ENCODE measurements at places on chromosomes 16 and 17.

- DNase-seq: no peak
These were observed 1247.6 kb downstream of the CDH8 start for GRCh38 chr16:60788631-60789030.

DNA sequence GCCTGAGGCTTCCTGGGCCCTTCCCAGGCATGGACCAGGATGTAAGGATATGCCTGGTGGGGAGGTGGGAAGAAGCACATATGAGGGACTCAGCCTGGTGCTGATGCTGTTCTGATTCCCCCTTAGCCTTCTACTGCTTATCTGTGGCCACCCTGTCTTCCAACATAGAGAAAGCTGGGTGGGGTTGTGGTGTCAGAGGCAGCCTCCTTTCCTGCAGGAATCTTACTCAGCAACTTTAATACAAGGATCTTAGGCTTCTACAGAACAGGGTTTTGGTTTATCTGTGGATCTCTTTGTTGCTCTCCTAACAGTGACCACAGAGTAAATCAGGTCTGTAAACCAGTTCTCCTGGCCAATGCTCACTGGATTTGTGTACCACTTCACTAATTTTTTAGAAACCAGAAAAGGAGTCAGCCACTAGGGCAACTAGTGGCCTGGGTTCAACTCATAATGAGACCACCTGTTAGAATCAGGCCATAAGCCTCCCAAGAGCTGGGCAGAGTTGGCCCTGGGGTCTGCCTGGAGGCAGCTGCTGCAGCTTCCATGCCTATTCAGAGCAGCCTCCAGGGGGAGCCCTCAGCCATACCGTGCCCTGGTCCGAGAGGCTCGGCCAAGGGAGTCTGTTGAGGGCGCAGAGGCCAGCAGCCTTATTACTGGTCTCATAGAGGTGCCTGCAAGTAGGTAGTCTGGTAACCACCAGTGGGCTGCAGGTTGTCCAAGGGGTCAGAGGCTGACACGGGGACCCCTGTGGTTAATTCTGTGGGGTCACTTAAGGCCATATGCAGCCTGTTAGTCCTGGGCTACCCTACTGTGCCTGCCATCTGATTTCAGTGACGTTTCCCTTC is 7.1 kb downstream of the HAS3 start:
- DNase-seq: peak; percentile 51

DNA sequence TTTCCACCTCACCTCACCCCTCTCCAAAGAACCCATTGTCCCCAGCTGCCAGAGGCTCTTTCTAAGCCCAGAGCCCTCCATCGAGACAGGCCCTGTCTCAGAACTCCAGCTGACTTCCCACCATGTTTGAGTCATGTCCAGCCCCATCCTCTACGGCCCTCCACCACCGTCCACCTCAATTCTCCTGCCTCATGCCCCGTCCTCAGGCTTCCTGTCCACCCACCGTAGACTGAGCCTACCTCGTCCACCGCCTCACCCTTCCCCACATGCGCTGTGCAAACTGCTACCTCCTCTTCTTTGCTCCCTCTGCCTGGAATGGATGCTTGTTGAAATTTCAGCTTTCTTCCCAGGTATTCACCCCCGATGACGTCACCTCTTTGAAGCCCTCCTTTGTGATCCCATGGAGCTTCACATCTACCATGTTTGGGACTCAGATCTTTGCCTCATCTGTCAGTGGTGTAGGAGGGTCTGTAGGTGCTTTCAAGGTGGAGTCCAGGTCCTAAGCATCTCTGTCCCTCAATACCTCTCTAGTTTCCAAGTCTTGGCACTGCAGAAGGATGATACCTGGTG is 149.0 kb downstream of the MRM1 start:
- DNase-seq: no peak

- DNase-seq: peak; percentile 74
These were observed 55.3 kb upstream of the ETV4 start for GRCh38 chr17:43601280-43602039.

- DNase-seq: no peak
These were observed 68.4 kb downstream of the SPAG9 start for GRCh38 chr17:51052235-51052634.

DNA sequence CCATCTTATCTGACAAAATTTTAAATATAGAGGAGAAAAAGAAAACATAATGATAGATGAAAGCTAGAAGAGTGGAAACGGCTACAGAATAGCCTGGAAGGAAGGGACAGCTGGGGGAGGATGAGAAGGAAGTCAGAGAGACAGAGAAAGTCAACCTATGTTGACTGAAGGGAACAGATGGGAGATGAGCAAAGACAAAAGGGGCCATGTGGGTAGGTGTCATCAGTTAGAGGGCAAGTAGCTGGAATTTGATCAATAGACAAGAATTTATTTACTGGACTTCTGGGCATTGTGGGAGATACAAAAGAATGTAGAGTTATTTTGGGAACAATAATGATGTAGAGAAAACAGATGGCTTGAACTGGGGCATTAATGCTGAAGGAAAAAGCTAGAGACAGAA is 194.4 kb downstream of the ANKFN1 start:
- no peak for DNase-seq

GRCh38 chr17:64607862-64608565 is 54.1 kb downstream of the SMURF2 start:
- no peak for DNase-seq

- DNase-seq: no peak
These were observed 5.1 kb downstream of the CFAP20 start for GRCh38 chr16:58123896-58124600.

- DNase-seq: no peak
These were observed 4.8 kb downstream of the LHX1 start for GRCh38 chr17:36942019-36942599.

DNA sequence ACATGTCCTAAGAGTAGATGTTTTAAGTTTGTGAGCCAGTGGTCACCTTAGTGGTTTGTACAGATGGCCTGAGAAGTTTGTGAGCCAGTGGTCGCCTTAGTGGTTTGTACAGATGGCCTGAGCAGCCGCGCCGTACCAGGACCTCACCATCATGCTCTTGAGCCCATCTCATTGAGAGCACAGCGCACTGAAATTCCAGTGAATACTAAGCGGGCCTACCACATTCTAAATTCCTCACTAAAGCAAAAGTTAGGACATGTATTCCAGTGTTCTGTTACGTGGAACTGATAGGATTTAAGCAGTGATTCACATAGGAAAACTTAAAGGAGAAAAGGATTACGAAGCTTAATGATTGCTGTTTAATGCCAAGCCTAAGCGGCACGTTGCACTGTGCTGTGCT is 3.9 kb downstream of the USP10 start:
- DNase-seq: no peak

DNA sequence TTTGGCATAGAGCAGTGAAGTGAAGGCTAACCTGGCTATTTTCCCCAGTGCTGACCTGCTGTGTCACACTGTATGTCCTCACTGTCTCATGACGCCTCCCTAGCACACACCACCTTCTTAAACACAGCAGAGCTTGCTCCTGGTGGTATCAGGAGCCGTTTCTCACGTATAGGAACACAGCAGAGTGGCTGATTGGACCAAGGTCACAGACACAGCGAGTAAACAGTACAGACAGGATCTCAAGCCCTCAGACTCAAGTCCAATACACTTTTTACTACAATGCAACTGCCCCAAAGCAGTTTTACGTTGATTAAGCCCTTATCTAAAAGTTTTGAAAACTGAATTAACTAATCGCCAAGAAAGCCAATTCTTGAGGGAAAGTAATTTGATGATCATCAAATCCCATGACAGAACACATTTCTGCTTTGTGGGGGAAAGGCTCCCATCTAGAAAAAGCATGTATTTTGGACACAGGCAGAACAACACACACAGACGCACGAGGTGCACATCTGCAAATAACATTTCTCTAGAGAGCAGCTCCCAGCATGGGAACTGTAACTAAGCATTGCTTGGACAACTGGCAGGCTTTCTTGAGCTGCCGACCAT is 15.2 kb downstream of the ARHGAP17 start:
- no peak for DNase-seq

- DNase-seq: no peak
These were observed 43.1 kb downstream of the PIK3R5 start for GRCh38 chr17:8922451-8922850.

DNA sequence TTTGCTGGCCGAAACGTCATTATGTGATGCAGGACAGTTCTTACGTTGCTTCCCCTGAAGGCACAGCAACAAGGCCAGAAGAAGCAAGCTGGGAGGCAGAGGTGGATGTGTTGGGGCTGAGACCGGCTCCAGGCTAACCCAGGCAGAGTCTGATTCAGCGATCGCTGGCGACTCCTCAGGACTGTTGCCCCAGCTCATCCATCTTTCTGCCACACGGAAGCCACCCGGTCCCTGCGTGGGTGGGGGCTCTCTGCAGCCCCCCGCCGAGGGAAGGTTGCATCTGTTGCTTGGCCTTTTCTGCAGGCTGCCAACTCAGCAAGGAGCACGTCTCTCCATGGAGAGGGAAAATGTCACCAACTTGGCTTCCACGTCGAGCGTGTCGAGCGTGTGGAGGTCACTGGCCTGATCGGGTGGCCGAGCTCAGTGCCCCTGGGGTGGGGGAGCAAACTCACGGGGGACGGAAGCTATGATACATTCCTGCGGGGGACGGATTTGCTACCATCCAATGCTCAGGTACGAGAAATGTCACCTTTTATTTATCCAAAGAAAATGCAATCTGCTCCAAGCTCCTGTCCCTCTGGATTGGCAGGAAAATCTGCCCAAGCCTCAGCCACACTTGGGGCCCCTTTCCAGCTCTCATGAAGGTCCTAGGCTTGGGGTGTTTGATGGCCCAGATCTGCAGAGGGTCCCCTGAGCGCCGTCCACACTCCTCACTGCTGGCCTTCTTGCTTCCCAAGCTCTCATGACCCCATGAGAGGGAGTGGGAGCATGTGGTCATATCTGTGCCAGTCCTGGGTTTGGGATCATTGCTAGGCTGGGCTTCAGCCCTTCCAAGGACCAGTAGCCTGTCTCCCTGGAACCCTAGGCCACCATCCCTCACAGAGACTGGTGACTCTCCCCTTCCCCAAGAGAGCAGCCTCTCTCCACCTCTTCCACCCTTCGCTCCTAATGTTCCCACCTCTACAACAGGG is 69.4 kb downstream of the RPH3AL start:
- no peak for DNase-seq

GRCh38 chr17:77489893-77490255 is 349.1 kb downstream of the SEC14L1 start:
- DNase-seq: peak; percentile 88

DNA sequence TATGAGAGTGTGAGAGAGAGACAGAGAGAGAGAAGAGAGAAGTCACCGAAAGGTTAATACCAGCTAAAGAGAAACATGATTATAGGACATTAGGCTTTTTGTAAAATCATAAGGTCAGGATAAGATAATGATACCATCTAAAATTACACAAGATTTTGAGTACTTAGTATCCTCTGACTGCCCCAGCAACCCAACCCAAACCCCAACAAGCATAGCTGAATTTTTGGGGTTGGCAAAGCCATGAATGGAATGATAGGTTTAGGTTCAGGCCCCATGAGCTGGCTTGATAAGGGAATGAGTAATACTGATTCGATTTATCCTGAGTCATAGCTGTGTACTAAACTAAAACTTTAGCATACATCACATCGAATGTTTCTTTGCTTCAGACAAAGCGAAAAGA is 259.5 kb downstream of the IRX3 start:
- no peak for DNase-seq

GRCh38 chr17:55347341-55347740 is 74.3 kb downstream of the MMD start:
- no peak for DNase-seq

DNA sequence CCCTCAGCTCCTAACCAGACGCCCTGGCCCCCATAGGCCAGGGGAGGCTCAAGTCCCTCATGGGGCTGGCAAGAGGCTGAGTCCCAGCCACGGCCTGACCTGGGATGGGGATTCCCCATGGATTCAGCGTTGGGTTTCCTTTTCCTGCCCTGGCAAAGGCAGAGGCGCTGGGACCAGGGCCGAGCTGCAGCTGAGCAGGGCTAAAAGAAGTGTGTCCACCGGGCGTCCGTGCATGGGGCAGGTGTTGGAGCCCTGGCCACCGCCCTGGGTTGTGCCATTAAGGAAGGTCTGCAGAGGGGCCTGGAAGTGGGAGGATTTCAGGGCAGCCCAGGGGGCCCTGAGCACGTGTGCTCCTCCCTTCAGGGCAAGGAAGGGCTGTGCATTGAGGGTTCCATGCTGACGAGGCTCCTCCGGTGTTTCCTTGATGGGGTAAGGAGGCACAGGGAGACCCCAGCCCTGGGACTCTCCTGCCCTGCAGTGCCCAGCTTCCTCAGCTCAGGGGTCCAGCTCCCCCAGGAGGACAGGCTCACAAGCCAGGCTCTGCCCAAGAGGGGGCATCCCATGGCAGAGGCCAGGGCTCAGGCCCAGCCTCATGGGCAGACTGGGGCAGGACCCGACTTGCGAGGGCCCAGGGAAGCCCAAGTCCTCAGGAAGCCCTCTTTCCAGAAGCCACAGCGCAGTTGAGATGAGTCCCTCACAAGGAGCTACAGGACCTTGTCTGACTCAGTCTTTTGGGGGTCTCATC is 10.1 kb downstream of the TBC1D26 start:
- DNase-seq: no peak

DNA sequence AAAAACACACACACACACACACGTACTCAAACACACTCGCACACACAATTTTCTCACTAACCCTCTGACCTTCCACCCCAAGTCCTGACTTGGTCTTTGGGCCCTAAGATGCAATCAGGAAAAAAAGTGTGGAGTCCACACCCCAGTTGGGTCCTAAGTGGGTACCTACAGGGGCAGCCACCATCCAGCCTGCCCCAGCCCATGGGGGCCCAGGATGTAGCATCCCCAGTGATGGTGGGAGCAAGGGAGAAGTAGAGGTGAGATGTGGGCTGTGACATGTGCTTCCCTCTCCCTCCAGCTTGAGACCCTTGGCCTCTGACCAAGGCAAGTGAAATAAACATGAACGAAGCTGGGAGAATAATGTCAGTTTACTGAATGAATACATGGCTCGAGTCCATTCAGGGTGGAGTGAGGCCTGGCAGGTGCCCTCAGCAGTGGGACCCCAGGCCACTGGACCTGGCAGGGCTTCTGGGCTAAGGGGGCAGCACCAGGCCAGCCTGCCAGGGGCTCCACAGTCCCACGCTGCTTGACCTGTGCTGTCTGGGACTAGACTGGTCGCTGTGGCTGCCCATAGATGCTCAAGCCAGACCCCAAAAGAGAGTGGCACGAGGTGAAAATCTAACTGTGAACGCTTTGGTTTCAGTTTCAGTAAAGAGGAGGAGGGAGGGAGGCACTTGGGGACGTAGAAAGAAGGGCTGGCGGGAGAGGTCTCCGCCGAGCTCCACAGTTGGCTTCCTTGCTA is 73.7 kb downstream of the MRC2 start:
- no peak for DNase-seq

- DNase-seq: no peak
These were observed 2.0 kb downstream of the ADAT1 start for GRCh38 chr16:75621170-75621477.

- peak; percentile 40 for DNase-seq
These were observed 573 bp upstream of the GNAO1 start for GRCh38 chr16:56190677-56191155.

GRCh38 chr17:48177816-48178215 is 70.2 kb downstream of the SNX11 start:
- no peak for DNase-seq

DNA sequence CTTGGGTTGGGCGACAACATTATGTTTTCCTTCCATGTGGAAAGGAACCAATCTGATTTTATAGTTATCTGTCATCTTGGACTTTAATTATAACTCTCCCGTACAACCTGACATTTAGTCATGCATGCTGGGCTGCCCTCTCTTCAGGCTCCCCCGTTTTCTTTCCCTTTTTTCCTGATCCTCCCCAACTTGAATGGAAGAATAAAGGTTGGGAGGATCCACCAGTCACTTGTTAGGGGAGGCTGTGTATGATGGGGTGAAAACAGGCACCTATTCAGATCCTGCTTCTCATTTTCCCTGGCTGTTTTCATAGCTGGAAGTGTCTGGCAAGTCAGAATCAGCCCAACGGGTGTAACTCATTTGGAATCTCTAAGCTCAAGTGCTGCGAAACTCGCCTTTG is 267.2 kb upstream of the SALL1 start:
- DNase-seq: no peak

- DNase-seq: no peak
These were observed 1.1 kb downstream of the CD300H start for GRCh38 chr17:74566132-74566753.
